ENCODE measurements at places on chromosomes 2 and 18.

- DNase-seq: no peak
These were observed 67.8 kb upstream of the SLC9A2 start for GRCh38 chr2:102551329-102552096.

DNA sequence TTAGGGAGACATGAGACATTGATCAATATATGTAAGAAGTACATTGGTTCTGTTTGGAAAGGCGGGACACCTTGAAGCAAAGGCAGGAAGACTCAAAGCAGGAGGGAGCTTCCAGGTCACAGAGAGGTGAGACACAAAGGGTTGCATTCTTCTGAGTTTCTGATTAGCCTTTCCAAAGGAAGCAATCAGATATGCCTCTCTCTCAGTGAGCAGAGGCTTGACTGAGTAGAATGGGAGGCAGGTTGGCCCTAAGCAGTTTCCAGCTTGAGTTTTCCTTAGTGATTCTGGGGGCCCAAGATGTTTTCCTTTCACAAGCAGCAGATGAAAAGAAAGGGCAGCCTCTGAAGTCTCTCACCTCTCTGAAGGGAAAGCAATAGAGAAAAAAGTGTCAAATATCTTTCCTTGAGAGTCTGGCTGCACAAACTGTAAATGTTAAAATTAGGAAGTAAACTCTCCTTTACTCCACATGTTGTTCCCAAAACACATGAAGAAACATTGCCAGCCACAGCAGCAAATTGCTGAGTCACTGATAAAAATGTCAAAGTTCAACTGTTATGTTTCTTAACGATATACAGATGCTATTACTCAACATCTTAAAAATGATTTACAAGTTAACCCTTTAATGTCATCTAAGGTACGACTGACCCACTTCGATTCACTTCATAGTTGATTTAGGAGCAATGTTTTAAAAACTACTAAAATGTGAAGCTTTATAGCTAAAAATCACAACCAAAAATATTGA lies 40.3 kb downstream of the CYB5A start:
- no peak for DNase-seq

DNA sequence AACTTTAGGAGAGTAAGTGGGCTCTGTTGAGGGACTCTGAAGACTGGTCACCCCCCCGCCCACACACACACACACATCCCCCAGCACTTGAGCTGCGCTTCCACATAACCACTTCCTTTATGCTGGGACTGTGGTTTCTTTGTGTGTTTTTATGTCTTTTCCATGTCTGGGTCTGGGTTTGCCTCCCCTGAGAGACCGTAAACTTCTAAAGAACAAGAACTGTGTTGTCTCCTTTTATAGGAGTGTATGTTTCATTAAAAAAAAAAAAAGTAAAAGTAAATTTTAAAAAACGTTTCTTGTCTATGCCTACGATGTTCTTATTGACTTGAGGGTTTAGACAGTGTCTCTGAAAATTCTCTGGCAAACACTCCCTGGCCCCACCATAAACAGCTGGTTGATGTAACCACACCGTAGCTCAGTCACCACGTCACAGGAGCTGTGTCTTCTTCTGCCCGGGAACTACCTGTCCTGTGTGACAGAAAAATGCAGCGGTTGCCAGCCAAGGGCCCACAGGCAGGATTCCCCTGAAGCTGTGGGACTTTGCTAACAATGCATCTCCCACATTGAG lies 68.0 kb downstream of the KLHL29 start:
- no peak for DNase-seq

- no peak for DNase-seq
These were observed 1403.6 kb downstream of the SUCLG1 start for GRCh38 chr2:83055376-83056010.

DNA sequence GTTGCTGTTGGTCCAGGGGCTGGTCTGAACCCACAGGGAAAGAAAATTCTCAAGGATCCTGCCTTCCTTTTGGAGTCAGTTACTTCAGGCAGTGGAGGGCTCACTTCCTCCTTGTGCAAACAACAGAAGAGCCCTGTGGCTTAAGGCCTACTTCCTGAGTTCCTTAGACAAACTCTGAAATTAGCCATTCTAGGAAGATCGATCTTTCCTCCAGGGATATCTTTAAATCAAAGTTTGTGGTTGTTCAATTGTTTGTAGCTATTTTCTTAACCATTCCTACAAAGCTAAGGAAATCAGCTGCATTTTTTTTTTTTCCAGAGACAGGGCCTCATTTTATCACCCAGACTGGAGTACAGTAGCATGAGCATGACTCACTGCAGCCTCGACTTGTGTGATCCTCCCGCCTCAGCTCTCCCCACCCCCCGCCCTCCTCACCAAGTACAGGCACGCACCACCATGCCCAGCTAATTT lies 156.0 kb downstream of the TANC1 start:
- DNase-seq: no peak

- DNase-seq: no peak
These were observed 52.8 kb downstream of the SLC4A1AP start for GRCh38 chr2:27716301-27717069.

Data from effector memory CD8-positive, alpha-beta T cell (primary cell).